ENCODE measurements at places on chromosomes 4 and X.

- H3K27ac ChIP-seq = no peak overlapping the region
- H3K4me3 ChIP-seq = no peak overlapping the region
- no peaks in the 10 kb centered on the region for H3K36me3 ChIP-seq
- H3K4me1 ChIP-seq = no peaks in the 10 kb centered on the region
- no peaks in the 10 kb centered on the region for H3K27me3 ChIP-seq
- DNase-seq = no peak
Measured at GRCh38 chr4:133467290-133467947, 318.3 kb downstream of the PCDH10 start.

- no peaks in the 10 kb centered on the region for H3K36me3 ChIP-seq
- no peak overlapping the region for H3K27ac ChIP-seq
- H3K4me1 ChIP-seq = no peaks in the 10 kb centered on the region
- no peak for DNase-seq
Measured at GRCh38 chr4:171582961-171583581, 230.1 kb upstream of the GALNTL6 start.

DNA sequence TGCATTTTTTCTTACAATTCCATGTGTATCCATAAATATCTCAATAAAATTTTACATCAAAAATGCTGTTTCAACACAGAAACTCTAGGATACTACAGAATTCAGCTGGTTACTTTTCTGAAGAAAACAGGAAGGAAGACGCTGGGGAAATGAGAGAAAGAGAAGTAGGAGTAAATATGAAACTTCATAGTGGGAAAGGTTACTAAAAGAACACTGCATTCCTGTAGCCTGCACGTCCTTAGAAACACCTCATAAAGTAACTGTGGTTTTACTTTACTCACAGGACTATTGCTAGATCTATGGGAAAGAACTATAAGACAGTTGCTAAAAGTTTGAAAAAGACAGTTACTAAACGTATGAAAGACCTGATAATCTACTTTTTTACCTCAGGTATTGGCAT, 23.1 kb downstream of the ATP11C start:
- no peak overlapping the region for H3K4me3 ChIP-seq
- H3K36me3 ChIP-seq = peaks cover 2% of the 10 kb centered on the region
- peaks cover 16% of the 10 kb centered on the region for H3K4me1 ChIP-seq
- H3K27me3 ChIP-seq = no peaks in the 10 kb centered on the region

DNA sequence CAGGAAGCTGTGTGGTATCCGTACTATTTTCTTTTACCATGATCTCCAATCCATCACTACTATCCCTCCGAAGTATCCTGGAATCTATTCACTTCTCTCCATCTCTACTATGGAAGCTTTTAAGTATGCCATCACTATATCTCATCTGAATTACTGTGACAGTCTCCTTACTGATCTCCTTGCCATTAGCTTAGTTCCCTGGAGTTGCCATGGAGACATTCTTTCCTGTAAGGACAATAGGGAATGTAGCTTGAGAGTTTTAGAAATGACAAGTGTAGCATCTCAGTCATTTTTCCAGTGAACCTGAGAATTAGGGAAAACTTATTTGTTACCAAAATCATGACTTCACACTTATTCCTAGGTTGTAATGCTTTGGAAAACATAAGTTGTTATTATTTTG, 86.3 kb downstream of the HPGD start:
- no peak overlapping the region for H3K4me3 ChIP-seq
- H3K36me3 ChIP-seq = no peaks in the 10 kb centered on the region

DNA sequence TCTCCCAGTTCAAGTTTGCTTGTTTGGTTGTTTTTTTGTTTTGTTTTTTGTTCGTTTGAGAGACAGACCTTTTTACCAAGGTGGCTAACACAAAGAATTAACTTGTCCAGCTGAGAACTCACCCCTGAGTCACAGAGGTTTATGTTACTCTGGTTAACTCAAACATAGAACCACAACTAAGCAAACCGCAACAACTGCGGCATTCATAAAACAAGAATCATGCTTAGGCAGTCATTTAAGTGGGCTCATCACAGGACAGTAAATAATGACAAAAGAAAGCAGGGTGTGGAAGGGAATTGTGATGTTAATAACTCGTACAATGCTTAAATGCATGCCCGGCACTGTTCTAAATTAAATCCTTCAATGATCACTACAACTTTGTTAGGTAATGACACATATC, 24.7 kb upstream of the IL13RA1 start:
- no peak for DNase-seq
- H3K4me1 ChIP-seq = peaks cover 2% of the 10 kb centered on the region
- H3K36me3 ChIP-seq = peaks cover 9% of the 10 kb centered on the region
- H3K4me3 ChIP-seq = no peak overlapping the region
- H3K27ac ChIP-seq = peak overlapping the region; percentile 8

DNA sequence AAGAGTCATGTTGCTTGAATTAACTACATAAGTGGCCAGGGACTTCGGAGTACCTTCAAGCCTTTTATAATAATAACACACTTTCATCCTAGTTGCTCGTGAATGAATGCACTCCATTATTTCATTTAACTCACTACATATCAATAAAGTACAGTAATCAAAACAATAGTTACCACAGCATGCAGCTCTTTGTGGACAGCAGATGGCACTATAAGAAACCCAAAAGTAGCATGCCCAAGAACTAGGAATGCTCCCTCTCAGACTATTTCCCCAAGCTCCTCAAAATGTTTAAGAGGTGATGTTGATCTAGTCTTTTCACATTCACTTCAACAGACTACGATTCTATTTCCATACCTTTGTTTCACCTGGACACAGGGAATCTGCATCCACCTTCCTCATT, 500.8 kb upstream of the DIAPH2 start:
- H3K27me3 ChIP-seq = no peaks in the 10 kb centered on the region
- DNase-seq = no peak
- H3K4me3 ChIP-seq = no peak overlapping the region
- H3K4me1 ChIP-seq = no peaks in the 10 kb centered on the region

- H3K36me3 ChIP-seq = peaks cover 16% of the 10 kb centered on the region
- peaks cover 30% of the 10 kb centered on the region for H3K4me1 ChIP-seq
- no peak for DNase-seq
Measured at GRCh38 chrX:56994375-56995270, 718 bp downstream of the SPIN3 start.

DNA sequence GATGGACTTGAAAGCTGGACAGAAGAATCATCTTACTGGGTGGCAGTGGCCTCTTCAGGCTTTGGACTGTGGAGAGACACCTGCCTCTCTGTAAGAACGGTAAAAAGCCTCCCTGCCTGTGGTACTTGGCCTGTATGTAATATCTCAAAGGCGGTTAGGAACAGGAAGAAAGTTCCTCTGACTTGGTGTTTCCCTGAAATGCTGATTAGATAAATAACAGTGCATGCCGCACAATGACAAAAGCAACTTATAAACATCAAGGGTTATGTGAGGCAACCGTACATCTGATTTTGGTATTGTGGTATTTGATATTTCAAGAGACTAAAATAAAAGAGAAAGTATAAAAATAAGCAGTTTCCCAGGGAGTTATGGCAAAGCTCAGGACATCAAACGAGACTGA, 92.4 kb upstream of the SORBS2 start:
- no peaks in the 10 kb centered on the region for H3K36me3 ChIP-seq
- no peaks in the 10 kb centered on the region for H3K4me1 ChIP-seq
- no peak overlapping the region for H3K27ac ChIP-seq
- DNase-seq = no peak

DNA sequence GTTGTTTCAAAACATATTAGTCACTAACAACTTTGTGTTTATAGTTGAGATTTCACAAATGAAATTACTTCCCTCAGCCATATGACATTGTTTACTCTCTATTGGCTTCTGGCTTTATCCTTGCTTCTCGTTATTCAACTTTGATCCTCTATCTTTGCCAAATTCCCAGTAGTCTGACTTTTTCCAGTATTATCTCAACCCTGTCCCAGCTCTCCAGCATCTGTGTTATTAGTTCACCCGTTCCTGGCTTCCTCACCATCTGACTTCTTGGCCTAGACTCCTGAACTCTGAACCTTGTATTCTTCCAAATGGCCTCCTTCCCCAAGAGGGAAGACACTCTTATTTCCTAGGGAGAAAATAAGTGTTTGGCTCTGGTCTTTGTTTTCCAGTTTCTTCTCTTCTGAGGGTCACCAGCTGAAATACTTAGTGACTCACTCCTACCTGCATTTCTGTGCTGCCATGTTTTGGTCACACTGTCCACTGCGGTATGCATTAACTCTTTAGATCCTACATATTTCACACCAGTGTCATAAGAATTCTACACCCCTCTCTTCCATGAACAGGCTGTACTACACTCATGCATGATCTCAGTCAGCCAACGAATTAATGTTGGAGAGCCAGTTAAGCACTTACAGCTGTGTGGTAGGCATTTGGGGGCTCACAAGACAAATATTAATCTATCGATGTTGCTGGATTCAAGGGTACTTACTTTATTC, 17.0 kb upstream of the ARHGAP24 start:
- no peak overlapping the region for H3K27ac ChIP-seq
- no peaks in the 10 kb centered on the region for H3K27me3 ChIP-seq
- H3K4me3 ChIP-seq = no peak overlapping the region
- no peaks in the 10 kb centered on the region for H3K36me3 ChIP-seq

GRCh38 chr4:148062301-148062950, 330.5 kb downstream of the ARHGAP10 start:
- H3K36me3 ChIP-seq = peaks cover 37% of the 10 kb centered on the region
- DNase-seq = no peak
- H3K4me1 ChIP-seq = peaks cover 51% of the 10 kb centered on the region
- H3K4me3 ChIP-seq = no peak overlapping the region
- H3K27me3 ChIP-seq = no peaks in the 10 kb centered on the region

GRCh38 chr4:105634402-105635080, 73.9 kb downstream of the INTS12 start:
- no peak overlapping the region for H3K4me3 ChIP-seq
- no peaks in the 10 kb centered on the region for H3K4me1 ChIP-seq
- H3K27me3 ChIP-seq = peaks cover 4% of the 10 kb centered on the region

DNA sequence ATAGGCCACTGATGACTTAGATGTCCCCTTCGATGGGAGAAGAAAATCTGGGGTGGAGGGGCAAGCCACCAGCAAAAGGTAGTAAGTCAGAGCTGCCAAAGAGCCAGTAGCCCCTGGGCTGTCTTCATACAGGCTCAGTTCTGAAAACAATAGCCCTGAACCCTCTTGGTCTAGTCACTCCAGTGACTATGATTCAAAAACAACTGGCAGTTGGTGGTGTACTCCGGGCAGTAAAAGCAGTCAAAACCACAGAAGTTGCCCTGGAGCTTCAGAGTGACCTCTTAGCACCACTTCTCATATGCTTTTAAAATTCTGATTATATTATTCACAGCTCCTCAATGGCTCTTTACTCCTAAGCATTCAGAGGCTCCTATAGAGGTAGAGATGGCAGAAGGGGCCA, 164.3 kb upstream of the MAMLD1 start:
- H3K27ac ChIP-seq = no peak overlapping the region
- H3K27me3 ChIP-seq = no peaks in the 10 kb centered on the region

GRCh38 chr4:75844151-75844662, 58.0 kb downstream of the PPEF2 start:
- no peak overlapping the region for H3K4me3 ChIP-seq
- H3K27ac ChIP-seq = no peak overlapping the region
- no peak for DNase-seq
- H3K4me1 ChIP-seq = no peaks in the 10 kb centered on the region
- H3K27me3 ChIP-seq = peaks cover 3% of the 10 kb centered on the region

GRCh38 chr4:185395238-185395955, at the start of gene LRP2BP:
LRP2BP (minus strand) TSS chr4:185395924; CDS start chr4:185378186, 17,738 bp downstream.
- H3K4me1 ChIP-seq = peaks cover 53% of the 10 kb centered on the region
- peaks cover 37% of the 10 kb centered on the region for H3K36me3 ChIP-seq
- DNase-seq = no peak
- no peaks in the 10 kb centered on the region for H3K27me3 ChIP-seq

GRCh38 chr4:107838861-107839565, 14.3 kb downstream of the SGMS2 start:
- no peak overlapping the region for H3K4me3 ChIP-seq
- no peak overlapping the region for H3K27ac ChIP-seq
- H3K4me1 ChIP-seq = no peaks in the 10 kb centered on the region
- DNase-seq = no peak

GRCh38 chr4:92270908-92271307, 32.9 kb upstream of the GRID2 start:
- no peaks in the 10 kb centered on the region for H3K27me3 ChIP-seq
- H3K4me3 ChIP-seq = no peak overlapping the region
- H3K4me1 ChIP-seq = no peaks in the 10 kb centered on the region
- no peaks in the 10 kb centered on the region for H3K36me3 ChIP-seq

DNA sequence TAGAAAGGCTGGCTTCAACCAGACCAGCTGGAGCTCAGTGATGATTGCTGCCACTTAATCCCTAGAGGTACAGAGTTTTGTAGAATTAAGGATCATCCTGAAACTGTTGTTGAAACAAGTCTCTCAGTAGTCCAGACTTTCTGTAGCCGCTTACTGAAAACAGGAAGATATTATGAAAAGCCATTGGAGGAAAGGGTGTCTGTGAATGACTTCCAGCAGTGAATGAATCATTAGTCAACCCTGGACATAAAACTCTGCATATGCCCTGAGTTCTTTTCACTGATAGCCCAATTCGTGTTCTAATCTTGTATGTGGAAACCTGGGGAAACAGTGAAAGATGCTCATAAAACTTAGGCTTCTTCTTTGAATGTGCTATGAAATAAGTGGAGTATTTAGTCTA, 14.8 kb downstream of the HOPX start:
- H3K4me3 ChIP-seq = no peak overlapping the region
- no peak overlapping the region for H3K27ac ChIP-seq
- DNase-seq = no peak
- H3K36me3 ChIP-seq = no peaks in the 10 kb centered on the region
- peaks cover 49% of the 10 kb centered on the region for H3K27me3 ChIP-seq
- H3K4me1 ChIP-seq = no peaks in the 10 kb centered on the region

GRCh38 chr4:182803235-182803634, 114.0 kb downstream of the DCTD start:
- H3K27ac ChIP-seq = no peak overlapping the region
- no peak overlapping the region for H3K4me3 ChIP-seq
- H3K27me3 ChIP-seq = peaks cover 20% of the 10 kb centered on the region
- H3K4me1 ChIP-seq = peaks cover 5% of the 10 kb centered on the region
- no peaks in the 10 kb centered on the region for H3K36me3 ChIP-seq

- H3K27ac ChIP-seq = no peak overlapping the region
- no peaks in the 10 kb centered on the region for H3K4me1 ChIP-seq
- no peaks in the 10 kb centered on the region for H3K36me3 ChIP-seq
- peaks cover 7% of the 10 kb centered on the region for H3K27me3 ChIP-seq
Measured at GRCh38 chr4:140300271-140300970, 73.0 kb upstream of the SCOC start.

- H3K4me1 ChIP-seq = peaks cover 27% of the 10 kb centered on the region
- no peak for DNase-seq
- peak overlapping the region; percentile 91 for H3K27ac ChIP-seq
- peaks cover 49% of the 10 kb centered on the region for H3K36me3 ChIP-seq
- H3K4me3 ChIP-seq = no peak overlapping the region
Measured at GRCh38 chrX:356385-357034, 30.2 kb downstream of the PPP2R3B start.

- no peak for DNase-seq
- no peaks in the 10 kb centered on the region for H3K4me1 ChIP-seq
- H3K36me3 ChIP-seq = no peaks in the 10 kb centered on the region
- H3K27me3 ChIP-seq = no peaks in the 10 kb centered on the region
Measured at GRCh38 chrX:103791228-103791627, 14.6 kb downstream of the PLP1 start.

GRCh38 chr4:42750856-42751255, 94.0 kb upstream of the ATP8A1 start:
- H3K36me3 ChIP-seq = no peaks in the 10 kb centered on the region
- DNase-seq = no peak
- no peak overlapping the region for H3K4me3 ChIP-seq
- no peaks in the 10 kb centered on the region for H3K27me3 ChIP-seq
- no peaks in the 10 kb centered on the region for H3K4me1 ChIP-seq
- H3K27ac ChIP-seq = no peak overlapping the region
